ENCODE measurements at places on chromosomes 2 and 18.

DNA sequence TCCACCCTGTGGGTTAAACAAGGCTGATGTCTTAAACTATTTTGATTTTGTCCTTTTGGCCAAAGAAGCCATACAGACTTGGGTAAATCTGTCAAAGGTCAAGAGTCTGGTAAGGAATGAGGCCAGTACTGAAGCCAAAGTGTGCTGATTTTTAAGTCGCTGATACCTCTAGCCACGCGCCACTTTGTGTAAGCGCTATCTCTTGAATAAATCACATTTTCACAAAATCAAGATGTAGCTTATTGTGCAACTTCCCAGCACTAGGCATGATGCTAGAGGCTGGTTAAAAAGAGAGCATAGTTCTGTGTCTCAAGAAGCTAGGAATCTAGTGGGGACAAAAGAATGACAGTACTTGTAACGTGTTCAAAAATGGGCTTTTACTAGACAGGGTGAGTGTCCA lies 510.6 kb upstream of the RAB6C start:
- no peak for DNase-seq

DNA sequence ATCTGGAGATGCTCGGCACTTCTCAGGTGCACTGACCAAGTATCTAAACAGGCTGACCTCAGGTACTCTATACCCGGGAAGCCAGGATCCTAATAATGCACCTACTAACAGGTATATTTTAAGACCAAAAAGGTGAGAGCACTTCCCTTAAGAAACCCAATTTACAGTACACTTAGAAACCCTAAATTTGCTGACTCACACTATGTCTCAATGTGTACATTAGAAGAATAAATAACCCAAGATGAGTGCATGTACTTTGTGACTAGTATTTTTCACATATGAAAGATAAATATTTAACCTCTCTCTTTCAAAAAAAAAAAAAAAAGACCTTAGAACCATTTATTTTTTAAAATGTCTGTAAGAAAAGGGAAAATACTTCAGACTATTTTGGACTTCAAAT lies 118.8 kb downstream of the ZNF516 start:
- DNase-seq: no peak

DNA sequence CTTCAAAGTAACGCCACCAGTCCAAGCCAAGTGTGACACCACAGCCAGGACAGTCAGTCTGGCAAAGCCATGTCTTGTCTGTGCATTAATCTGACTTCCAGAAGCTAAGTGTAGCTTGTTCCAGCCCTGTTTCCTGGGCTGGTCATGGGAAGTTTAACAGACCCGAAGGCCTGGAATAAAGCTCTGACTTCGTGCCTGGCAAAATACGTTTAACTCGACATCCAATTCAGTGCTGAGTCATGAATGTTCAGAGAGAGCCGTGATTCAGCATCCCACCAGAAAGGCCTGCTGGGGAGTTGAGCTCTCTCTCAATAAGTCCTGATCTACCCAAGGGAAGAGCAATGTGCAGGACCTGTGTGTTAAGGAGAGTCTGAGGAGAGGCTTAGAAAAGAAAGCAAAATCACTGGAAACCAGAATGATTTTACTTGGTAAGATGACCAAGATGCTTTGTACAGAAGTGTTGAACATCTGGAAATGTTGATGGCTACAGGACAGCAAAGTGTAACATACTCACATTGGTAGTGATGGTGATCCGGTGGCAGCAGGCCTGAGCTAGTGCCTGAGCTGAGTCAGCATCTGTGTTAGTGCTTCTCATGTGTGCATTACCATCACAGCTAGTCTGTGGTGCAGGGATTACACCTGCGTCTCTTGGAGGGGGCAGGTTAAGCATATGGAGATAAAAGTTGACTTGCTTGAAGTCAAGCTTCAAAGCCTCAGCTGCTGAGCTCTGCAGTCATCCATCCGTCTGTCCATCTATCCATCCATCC lies 743.7 kb upstream of the HS6ST1 start:
- no peak for DNase-seq

DNA sequence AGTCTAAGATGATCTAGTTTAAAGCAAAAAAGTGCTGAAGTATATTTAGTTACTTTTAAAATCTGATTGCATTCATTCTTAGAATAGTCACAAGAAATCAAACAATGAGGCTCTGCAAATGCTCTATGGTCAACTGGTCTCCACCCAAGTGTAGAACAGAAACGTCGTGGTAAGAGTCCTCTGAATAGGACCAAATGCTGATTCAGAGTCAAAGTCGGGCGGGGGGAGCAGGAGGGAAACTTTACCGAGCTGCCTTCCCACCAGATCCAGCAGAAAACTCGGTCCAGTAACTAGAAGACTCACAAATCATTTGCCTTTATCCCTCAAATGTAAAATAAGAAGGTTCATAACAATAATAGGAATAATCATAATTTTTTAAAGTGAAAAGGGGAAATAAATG lies 46.2 kb upstream of the PXDN start:
- DNase-seq: no peak

GRCh38 chr2:218832520-218832919 lies 917 bp upstream of the PRKAG3 start:
- no peak for DNase-seq

DNA sequence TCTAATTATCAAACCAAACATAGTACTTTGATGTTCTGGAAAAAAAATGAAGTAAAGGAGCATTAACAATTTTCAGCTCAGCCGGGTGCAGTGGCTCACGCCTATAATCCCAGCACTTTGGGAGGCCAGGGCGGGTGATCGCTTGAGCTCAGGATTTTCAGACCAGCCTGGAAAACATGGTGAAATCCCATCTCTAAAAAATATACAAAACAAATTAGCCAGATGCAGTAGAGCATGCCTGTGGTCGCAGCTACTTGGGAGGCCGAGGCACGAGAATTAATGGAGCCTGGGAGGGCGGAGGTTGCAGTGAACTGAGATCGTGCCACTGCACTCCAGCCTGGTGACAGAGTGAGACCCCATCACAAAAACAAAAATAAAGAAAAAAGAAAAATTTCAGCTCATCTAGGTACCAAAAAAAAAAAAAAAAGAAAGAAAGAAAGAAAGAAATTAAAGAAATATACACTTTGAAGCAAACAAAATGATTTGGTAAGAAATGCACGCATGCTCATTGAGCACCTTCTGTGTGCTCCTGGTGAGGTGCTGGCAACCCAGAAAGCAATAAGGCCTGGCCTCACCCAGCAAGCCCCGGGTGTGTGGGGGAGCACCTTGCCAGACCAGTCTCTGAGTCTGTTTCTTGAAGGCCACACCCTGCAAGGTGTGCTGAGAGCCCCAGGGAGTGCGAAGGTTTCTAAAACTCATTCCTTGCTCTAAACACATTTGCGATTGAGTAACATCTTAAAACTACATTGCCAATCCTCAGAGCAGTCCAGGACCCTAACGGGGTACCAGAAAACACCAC lies 133.5 kb downstream of the TFCP2L1 start:
- DNase-seq: no peak

DNA sequence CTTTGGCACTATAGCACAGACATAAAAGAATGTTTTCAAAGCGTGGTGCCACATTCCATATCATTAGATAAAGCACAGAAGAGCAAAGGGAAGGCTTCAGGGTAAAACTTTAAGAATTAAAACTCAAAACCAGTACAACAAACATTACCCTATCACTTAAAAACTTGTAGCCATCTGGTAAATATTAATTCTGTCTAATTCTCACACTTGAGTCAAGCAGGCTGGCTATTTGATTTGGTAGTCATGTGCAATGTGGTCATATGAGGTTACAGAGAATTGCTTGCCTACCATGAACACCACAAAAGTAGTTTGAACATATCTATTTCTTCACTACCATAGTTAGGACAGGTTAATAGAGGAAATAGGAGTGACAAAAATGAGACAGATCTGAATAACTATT lies 244.9 kb downstream of the IRS1 start:
- DNase-seq: no peak
